Activated CD8-positive, alpha-beta T cell treated with anti-CD3 and anti-CD28 coated beads for 36 hours (primary cell): ENCODE measurements at places on chromosomes 1 and 21.

DNA sequence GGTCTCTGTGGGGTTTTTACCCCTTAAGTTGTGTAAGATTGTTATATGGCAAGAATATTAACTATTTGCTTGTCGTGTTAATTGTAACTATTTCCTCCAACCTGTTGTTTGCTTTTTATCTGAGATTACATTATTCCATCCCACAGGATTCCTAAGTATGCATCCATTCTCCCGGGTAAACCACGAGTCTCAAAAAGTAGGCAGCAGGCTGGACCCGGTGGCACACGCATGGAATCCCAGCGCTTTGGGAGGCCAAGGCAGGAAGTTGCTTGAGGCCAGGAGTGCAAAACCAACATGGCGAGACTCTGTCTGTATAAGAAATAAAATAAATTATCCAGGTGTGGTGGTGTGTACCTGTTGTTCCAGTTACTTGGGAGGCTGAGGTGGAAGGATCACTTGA, 12.6 kb upstream of the RSPO1 start:
- no peak for DNase-seq

GRCh38 chr1:161817176-161817730, 51.1 kb downstream of the ATF6 start:
- no peak for DNase-seq

DNA sequence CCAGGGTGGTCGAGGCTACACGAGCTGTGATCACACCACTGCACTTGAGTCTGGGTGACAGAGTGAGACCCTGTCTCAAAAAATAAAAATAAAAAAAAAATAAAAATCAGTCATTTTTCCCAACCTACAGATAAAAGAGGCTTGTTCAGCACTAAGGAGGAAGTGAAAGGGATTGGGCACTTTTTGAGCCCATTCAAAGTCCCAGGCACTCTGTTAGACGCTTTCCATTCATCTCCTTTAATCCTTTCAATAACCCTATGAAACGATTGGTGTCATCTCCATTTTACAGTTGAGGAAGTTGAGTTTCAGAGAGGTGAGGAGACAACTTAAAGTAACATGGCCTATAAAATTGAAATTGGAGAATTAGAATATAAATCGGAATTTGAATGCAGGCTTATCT, 10.4 kb upstream of the AGO4 start:
- DNase-seq: no peak

DNA sequence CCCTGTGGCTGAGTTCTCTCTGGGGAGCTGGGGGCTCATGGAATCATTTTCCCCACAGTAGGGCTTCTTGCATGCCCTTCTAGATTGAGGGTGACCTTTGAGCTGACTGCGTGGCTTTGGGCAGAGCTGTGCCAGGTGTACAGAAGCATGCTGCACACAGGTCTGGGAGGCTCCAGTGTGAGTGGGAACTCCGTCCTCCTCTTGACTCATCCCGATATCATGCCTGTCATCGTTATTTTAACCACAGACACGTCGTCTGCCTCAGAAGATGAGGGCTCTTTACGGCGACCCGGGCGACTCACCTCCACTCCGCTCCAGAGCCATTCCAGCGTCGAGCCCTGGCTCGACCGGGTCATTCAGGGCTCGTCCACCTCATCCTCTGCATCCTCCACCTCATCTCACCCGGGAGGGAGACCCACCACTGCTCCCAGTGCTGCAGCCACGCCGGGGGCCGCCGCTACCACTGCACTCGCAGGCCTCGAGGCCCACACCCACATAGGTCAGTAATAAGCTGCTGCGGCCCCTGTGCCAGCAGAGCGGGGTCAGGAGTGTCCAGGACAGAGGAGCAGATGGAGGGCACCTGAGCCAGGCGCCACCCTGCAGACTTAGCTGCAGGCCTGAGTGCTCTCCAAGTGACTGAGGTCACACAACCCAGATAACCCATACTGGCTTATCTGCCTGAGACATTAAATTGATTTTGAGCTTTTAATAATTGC, 39.8 kb downstream of the DIP2A start:
- DNase-seq: no peak

GRCh38 chr1:181894439-181894859, 167.1 kb downstream of the ZNF648 start:
- DNase-seq: no peak

GRCh38 chr1:110787328-110788071, 85.4 kb upstream of the CD53 start:
- DNase-seq: peak; percentile 73

GRCh38 chr1:217354895-217355294, 276.0 kb downstream of the GPATCH2 start:
- DNase-seq: no peak
